ENCODE measurements at places on chromosomes 16 and 17. TPM values are rescaled to one million over a fixed set of nuclear protein-coding genes. Genes with fewer than 3 reads are reported as not detected.

The OTOA gene
- total RNA-seq: not detected

The NSRP1 gene
- total RNA-seq: 20.0 TPM

The HEATR9 gene
- total RNA-seq: 0.13 TPM

The DNAH9 gene
- total RNA-seq: not detected

The ACSF3 gene
- 29.8 TPM for total RNA-seq

The KRT31 gene
- total RNA-seq: not detected

The KRTAP4-6 gene
- not detected for total RNA-seq

The MEIOB gene
- total RNA-seq: not detected

The DNAH2 gene
- total RNA-seq: 0.06 TPM

The SMIM36 gene
- not detected for total RNA-seq

DNA sequence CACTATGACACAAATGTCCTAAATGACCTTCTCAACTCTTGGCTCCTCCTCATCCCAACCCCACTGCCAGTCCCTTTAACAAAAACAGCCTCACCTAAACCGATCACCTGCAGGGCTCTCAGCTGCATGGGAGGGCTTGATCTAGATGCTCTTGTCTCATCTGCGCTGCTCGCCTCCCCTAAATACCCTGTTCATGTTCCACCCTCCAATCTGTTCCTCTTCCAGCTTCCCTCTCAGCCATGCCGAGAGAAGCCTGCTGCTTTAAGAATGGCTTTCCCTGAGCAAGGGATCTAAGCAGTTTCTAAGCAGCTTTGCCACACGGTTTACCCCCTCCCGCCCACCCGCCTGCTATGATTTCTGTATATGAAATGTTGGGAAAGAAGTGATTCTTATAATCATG lies 23.7 kb downstream of the PIPOX start:
- DNase-seq: no peak

DNA sequence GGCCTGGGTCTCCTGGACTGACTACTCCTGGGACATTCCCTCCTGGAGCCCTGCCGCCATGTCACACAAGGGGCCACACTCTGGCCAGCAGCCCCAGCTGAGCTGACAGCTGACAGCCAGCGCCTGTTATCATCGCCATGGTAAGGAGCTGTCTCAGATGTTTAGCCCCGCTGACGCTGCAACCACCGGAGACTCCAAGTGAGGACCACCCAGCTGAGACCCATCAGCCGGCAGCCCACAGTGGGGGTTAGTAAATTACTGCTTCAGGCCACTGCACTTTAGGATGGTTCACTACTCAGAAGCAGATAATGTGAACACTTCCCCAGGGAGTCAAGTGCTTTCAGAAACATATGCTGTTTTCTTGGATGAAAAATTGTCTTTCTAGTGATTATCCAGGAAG lies 14.6 kb upstream of the SPHK1 start:
- DNase-seq: no peak

DNA sequence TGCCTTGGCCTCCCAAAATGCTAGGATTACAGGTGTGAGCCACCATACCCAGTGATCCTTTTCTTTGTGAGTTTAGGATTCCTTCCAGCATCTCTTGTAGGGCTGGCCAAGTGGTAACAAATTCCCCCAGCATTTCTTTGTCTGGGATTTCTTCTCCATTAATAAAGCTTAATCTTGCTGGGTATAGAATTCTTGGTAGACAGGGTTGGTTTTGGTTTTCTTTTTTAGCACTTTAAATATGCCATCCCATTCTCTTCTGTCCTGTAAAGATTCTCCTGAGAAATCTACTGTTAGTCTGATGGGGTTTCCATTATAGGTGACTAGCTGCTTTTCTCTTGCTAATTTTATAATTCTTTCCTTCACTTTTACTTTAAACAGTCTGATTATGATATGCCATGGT lies 173.0 kb upstream of the TOM1L1 start:
- DNase-seq: no peak

DNA sequence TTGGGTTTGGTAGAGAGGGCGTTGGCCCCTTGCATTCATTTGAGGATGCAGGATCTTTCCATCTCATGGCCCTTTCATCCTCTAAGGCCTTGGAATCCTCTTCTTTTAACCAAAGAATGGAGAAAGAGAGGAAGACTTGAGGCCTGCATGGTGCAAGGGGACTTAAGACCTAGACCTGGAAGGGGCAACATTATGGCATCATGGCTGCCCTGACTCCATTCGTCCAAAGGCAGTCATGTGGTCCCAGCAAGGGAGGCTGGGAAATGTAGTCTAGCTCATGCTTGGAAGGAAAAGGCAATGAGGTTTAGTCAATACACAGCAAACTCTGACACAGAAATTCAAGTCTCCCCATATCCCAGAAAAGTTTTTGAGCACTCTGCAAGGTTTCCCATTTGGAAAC lies 30.7 kb upstream of the CDRT4 start:
- DNase-seq: no peak

GRCh38 chr17:74437702-74438101 lies 5.8 kb downstream of the GPRC5C start:
- no peak for DNase-seq

DNA sequence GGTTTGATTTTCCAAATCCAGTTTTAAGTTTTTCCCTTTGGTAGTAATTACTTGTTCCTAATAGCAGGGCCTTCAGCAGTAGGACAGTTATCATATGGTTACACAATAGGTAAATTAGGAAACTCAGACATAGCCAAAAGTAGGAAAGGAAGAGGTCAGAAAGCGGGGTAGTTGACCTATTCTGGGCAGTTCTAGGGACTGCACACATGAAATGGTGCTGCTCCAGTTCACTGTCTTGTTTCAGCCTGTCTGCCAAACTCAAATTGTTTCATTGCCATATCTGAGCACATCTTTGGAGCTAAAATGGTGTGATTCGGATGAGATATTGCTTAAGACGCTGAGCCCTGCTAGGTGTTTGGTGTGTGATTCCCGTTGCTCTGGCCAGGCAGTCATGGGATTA lies 56.7 kb downstream of the TANGO6 start:
- DNase-seq: no peak

DNA sequence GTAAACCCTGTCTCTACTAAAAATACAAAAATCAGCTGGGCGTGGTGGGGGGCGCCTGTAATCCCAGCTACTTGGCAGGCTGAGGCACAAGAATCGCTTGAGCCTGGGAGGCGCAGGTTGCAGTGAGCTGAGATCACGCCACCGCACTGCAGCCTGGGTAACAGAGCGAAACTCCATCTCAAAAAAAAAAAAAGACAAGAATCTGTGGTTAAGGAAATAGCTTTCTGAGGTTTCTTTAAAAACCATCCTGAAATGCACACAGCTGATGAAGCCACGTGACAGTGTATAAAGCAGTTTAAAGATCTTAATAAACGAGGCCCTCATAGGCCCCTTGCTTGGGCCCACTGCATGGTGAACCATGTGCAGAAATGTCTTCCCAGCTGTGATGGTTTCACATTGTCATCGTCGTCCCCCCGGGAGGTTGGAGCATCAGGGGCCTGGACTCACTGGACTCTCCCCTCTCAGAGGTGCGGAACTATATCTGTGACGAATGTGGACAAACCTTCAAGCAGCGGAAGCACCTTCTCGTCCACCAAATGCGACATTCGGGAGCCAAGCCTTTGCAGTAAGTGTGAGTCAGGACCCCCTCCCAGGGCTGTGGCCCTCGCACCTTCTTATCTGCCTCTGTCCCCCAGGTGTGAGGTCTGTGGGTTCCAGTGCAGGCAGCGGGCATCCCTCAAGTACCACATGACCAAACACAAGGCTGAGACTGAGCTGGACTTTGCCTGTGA lies 16.2 kb downstream of the ZNF276 start:
- DNase-seq: no peak

DNA sequence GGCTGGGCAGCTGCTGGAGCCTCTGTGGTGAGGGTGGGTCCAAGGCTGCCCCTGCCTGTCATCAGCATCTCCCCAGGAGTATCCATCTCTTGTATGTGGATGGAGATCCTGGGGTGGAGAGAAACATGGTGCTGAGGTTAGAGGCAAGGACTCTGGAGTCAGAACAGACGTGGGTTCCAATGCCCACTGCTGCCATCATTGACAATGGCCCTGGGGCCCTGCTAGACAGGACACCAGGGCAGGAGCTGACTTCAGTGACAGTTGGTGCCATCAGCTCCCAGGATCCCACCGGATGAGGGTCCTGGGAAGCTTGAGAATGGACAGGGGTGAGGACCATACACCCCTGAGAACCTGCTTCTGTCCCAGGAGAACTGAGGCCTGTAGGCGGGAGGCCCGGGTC lies 15.6 kb downstream of the MYLK3 start:
- DNase-seq: no peak

DNA sequence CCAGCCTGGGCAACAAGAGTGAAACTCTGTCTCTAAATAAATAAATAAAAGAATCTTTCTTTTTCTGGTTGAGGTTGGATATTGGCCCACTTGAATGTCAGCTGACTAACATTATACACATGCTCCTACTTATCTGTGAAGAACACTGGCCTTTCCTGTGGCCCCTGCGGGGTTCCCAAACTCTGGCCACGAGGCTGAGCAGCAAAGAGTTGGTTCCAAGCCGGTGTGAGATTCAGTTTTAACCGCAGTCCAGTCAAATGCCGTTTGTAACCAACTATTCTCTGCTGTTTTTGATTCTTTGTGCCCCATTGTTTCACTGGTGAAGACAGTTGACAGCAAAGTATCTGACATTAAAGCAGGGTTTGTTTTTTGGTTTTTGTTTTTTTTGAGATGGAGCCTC lies 11.2 kb downstream of the ETV4 start:
- DNase-seq: no peak

- no peak for DNase-seq
Observed at GRCh38 chr16:86089991-86090390, 191.0 kb downstream of the IRF8 start.

- DNase-seq: no peak
Observed at GRCh38 chr16:4381935-4382794, 10.5 kb downstream of the VASN start.

DNA sequence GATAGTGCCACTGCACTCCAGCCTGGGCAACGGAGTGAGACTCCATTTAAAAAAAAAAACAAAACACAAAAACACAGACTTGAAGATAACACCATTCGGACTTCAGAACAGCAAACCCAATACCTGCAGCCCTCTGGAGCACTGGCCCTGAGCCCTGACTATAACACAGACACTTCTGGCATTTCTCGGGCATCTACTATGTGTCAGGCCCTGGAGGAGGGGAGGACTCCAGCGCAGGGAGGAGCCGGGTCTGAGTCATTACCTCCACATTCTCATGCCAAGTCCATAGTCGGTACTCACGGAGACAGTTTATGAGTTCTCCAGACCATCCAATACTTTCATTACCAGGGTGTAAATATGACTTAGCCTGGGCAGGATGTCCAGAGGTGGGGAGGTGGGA lies 48.8 kb downstream of the PITPNM3 start:
- DNase-seq: no peak

DNA sequence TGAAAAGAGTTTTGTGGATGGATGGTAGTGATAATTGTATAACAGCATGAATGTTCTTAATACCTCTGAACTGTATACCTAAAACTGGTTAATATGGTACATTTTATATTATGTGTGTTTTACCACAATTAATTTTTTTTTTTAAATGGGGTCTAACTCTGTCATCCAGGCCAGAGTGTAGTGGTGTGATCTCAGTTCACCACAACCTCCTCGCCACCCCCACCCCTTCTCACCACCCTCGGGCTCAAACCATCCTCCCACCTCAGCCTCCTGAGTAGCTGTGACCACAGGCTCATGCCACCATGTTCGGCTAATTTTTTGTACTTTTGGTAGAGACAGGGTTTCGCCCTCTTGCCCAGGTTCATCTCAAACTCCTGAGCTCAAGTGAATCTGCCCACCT lies 123.2 kb downstream of the CDRT15L2 start:
- no peak for DNase-seq

GRCh38 chr16:12225806-12226465 lies 249.4 kb downstream of the SNX29 start:
- no peak for DNase-seq

GRCh38 chr16:65095090-65095728 lies 26.7 kb downstream of the CDH11 start:
- DNase-seq: peak; percentile 26

- DNase-seq: no peak
Observed at GRCh38 chr17:57536789-57537523, 208.1 kb downstream of the CCDC182 start.

GRCh38 chr16:17432901-17433576 lies 37.7 kb downstream of the XYLT1 start:
- DNase-seq: no peak

DNA sequence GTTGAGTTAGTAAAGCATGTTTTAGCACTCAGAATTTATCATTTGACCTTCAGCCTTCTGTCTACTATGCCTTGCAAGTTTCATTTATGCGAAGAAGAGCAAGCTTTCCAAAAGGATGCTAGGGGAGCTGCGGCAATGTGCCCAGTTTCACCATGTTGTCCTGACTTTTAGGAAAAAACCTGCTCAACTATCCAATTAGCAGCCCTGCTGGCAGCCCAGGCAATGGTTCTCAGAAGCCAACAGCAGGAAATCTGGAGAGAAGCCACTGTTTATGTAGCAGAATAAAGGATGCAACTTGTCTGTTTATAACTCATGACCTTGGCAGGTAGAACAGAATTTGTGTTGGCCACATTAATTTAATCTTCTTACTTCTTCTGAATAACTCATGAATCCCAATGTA lies 230.8 kb downstream of the ABCC12 start:
- peak; percentile 74 for DNase-seq

DNA sequence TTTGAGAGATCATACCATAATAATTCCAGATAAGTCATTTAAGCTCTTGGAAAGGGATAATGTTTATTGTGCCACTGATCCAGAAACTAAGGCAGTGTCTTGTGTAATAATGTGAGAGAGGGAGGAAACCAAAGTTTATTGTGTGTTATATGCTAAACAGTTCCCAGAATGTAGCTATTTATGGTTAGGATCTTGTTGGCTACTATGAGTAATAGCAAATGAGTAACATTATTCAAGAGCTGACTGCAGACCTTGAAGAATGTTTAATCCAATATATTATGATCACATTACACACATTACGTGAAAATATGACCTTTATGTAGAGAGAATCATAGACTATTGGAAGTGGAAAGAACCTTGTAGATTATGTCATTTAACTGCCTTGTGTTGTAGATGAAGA lies 139.5 kb downstream of the BCAS3 start:
- no peak for DNase-seq

DNA sequence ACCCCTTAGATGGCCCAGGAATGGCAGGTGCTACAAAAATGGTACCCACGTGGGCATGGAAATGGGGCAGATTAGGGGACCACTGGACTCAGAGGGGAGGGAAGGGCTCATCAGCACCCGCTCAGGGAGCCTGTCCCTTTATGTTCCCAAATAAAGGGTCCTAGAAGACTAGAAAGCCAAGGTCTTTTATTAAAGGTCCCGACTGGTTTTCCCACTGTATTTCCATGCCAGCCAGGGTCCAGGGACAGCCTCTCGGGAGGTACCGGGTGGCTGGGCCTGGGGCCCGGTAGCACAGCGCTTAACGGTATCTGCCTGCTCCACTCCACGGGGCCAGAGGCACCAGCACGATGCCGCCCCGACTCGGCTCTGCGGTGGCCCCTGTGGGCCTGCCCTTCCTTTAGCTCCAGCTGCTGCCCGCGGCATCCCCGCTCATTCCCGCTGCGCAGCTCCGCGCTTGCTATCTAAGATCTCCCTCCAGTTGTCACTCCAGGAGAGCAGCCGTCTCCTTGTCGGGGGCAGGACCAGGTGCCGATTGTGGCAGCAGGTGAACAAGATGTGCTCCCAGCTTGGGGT lies 1.4 kb downstream of the NT5C start:
- DNase-seq: no peak

Data from esophagus muscularis mucosa (tissue), 4 donors.